Activated CD4-positive, alpha-beta T cell treated with anti-CD3 and anti-CD28 coated beads, Interleukin-2, amount 50 U/mL, for 24 hours (primary cell): ENCODE measurements at places on chromosomes 5 and 9.

GRCh38 chr5:6475626-6476312, 27.1 kb downstream of the UBE2QL1 start:
- no peak for DNase-seq

DNA sequence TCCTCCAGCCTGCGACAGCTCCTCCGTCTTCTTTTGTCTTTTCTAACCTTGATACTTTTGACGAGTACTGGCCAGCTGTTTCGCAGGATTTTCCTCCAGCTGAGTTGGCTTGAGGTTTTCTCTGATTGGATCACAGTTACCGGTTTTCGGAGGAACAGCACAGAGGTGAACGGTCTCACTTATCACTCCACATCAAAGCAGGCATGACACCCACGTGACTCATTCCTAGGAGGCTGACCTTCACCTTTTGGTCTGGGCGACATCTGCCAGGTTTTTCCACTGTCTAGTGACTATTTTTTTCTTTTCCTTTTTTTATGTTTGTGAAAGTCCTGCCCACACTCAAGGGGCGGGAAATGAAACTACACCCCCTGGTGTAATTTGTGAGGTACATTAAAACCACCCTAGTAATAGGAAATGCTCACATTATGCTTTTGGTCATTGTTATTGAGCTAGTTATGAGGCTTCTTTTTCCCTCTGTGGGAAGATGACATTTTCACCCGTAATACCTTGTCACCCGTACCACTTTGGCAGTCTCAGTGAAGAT, 319.2 kb downstream of the GADD45G start:
- DNase-seq = peak; percentile 65

DNA sequence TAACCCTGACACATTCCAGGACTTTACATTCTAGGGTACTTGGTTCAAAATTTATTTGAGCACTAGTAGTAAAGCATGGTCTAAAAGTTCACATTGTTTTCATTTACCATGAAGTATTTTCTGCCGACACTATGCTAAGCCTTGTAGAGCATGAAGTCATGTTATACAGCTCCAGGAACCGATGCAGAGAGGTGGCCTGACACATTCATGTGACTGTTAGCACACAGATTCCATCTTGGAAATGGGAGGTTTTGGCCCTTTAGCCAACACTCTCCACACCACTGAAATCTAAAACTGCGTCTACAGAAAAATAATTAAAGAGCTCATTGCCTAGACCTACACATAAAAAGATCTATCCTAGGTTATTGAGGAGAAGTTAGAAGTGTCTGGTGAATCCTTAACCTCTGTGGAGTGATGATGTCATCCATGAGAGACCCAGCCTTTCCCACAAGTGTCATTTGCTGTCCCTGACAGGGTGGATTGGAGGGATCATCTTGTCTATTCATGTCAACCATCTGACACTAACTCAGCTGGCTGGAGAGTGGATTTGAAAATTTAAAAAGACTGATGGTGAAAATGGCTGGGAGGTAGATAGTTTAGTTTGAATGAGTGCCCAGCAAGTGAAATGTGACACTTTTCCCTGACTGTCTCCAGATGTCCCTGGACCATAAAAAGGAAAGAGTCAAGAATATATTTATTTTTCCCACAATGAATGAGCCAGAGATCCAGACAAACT, 1.3 kb downstream of the RANBP3L start:
- no peak for DNase-seq

GRCh38 chr5:170451747-170452365, 52.0 kb upstream of the KCNIP1 start:
- no peak for DNase-seq

- no peak for DNase-seq
Observed at GRCh38 chr5:118561971-118562370, 426.4 kb downstream of the DTWD2 start.

DNA sequence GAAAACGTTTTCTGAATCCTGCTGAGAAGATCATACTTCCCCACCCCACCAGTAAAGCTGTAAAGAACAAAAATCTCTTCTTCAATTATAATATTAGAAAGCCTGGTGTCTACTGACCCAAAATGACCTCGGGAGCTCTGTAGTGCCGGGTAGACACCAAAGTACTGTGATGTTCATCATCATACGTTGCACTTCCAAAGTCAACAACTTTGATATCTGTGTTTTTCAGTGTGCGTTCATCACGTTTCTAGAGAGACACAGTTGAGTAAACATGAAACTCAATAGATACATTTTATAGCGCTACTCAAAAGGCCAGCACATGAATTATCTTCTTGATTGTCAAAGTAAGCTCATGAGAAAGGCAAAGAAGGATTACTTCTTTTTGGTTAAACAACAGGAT, 14.6 kb downstream of the CLK4 start:
- DNase-seq = no peak

GRCh38 chr5:60891667-60892066, 47.6 kb upstream of the ELOVL7 start:
- no peak for DNase-seq

- DNase-seq = no peak
Observed at GRCh38 chr5:68134033-68134668, 81.4 kb upstream of the PIK3R1 start.

DNA sequence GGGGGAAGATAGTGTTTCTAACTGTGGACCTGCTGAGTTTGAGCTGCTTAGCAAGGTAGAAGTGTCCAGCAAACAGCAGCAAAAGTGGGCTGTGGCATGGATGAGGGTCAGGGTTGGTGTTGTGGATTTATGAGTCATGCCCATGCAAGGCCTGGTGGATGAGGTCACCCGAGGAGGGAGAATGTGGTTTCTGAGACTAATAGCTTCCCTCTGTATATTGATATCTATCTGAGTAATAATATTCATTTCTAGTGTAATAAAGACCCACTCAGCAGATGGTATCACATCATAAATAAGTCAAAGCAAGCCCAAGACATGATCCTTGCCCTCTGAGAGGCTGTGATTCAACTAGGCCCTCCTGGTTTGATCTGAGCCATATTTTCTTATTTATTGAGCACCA, 597.8 kb upstream of the CLINT1 start:
- no peak for DNase-seq

DNA sequence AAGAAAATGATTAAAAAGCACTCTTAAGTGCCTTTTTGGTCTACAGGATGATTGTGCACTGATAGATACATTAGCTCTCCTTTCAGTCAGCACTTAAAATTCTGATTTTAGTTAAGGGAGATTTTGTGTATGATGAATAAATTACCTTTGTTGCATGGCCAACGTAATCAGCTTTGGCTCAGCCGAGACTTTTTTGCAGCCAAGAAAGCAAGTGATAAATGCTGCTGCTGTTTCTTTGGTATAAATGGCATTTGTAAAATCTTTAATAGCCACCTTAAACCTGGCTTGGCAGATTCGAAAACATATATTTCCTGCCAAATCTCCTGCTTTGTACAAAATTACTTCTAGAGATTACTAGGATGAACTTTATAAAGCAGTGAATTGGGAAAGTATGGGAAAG, 147.7 kb downstream of the DCP2 start:
- DNase-seq = no peak

DNA sequence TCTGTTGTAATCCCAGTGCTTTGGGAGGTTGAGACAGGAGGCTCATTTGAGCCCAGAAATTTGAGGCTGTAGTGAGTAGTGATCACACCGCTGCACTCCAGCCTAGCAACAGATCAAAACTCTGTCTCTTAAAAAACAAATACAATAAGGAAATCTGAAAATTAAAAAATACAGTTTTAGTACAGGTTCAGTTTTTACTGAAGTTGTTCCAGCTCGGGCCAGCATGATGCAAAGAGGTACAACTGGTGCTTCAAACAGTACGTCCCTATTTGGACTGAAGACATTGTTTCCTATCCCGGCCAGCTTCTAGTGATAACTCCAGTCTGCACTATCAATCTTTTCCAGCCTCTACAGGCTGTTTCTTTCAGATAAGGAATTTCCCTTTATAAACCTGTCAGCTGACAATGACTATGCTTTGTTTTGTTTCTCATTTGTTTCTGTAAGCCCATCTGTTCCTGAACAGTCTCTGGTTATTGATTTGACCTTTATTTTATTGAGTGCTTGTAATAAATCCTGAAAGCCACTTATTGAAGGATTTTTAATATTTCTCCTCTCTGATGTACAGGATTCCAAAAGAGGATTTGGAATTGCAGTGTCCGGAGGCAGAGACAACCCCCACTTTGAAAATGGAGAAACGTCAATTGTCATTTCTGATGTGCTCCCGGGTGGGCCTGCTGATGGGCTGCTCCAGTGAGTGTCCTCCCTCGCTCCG, 41.9 kb downstream of the TJP2 start:
- no peak for DNase-seq

DNA sequence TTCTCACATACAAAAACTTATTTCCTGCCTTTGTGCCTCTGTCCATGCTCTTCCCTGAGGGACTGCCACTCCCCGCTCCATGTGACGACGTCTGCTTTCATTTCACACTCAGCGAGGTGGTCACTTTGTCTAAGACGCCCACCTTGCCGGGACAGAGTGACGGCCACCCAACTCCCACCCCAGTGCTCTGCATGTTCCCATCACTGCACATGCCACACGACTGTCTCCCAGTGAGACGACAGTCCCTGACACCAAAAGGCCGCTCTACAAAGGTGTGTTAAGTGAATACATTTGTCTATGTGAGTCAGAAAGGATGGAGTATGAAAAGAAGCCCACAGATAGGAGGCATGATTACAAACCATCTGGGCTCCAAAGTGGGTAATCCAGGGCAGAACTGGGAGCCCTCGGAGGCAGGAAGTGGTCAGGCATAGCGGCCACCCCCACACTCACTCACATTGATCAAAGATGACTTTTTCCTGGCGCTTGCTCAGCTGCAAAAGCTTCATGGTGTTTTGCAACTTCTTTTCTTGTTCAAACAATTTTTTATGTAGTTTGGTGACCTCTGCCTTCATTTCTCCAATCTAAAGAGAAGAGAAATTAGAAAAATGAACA, 185.8 kb downstream of the CDK5RAP2 start:
- no peak for DNase-seq

- DNase-seq = no peak
Observed at GRCh38 chr9:93061791-93062763, 3.6 kb downstream of the SUSD3 start.

DNA sequence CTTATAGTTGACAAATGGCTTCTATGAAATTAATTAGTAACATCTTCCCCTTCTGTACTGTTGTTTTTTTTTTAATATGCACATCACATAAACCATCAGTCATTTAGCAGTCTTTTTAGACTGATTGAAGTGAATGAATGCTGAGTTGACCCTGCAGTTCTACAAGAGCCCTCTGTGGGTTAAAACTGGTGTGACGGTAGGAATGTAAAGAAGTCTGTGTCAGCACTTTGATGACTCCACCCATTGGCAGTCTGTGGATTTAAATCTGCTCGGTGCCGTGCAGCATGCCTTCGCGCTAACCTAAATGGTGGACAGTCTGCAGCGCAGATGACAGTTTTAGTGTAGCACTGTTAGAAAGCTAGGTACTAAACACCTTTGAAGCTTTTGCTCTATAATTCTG, 3.1 kb downstream of the GTF3C4 start:
- DNase-seq = no peak

DNA sequence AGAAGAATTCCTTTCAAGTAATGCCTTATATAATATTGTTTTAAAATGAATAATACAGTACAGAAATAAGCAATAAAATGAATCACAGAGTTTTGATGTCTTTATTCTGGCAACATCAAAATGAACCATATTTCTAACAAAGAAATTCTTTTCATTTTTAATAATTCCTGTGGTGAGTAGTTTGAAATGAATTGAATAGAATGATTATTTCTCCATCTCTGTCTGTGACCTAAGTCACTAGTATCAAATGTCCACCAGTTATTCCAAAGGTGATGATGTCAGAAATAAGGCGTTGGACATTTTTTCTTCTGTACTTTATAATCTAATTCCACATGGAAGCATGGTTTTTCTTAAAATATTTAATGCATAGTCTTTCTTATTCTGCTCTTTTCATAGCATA, 106.2 kb downstream of the ADAMTSL1 start:
- no peak for DNase-seq

- DNase-seq = no peak
Observed at GRCh38 chr9:127915801-127916719, 781 bp downstream of the ST6GALNAC4 start.

DNA sequence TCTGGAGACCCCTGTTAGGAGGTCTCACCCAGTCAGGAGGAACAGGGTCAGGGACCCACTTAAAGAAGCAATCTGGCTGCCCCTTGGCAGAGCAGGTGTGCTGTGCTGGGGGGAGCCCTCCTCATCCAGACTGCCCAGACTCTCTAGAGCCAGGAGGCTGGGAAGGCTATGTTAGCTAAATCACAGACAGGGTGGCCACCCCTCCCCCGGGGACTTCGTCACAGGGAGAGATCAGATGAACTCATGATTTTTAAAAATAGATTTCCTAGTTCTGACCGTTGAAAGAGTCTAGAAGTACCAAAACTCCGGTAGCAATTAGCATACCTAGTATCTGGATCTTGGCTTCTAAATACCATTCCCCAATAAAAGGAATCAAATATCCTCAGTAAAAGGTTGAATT, 35.0 kb upstream of the FOXB2 start:
- DNase-seq = no peak
